ENCODE measurements at places on chromosomes 5 and 9.

- no peak for DNase-seq
These were observed 100.6 kb upstream of the TARS1 start for GRCh38 chr5:33340195-33340594.

DNA sequence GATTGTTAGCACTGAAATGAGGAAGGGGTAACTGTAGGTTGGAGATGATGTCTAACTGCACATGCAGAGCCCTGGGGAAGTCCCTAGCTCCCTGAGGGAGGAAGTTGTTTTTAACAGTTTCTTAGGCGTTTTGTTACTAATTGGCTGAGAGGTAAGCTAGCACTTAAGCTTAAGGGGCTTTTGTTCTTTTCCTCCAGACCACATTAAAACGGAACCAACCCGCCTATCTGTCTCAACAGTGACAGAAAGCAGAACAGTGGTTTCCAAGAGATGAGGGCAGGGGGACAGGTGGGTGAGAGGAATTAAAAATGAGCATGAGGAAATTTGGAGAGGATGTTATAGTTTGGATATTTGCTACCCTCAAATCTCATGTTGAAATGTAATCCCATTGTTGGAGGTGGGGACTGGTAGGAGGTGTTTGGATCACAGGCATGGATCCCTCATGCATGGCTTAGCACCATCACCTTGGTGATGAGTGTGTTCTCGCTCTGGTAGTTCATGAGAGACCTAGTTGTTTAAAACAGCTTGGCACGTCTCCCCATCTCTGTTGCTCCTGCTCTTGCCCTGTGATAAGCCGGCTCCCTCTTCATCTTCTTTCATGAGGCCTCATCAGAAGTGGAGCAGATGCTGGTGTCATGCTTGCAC lies 38.9 kb downstream of the LYRM7 start:
- no peak for DNase-seq

DNA sequence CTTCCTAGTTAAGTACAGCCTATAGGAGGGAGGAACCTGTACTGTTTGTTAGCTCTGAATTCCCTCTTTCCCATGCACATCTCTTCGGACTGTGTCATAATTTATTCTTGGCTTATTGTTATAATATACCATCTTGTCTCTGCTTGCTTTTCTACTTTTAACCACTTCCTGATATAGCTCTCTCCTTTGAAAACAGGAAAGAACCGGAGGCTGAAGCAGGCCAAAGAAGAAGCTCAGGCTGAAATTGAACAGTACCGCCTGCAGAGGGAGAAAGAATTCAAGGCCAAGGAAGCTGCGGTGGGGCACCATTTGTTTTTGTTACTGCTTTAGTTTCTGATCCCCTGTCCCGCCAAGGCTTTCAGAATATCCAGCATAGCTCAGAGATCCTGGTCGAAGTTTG lies 4.8 kb downstream of the ATP6V1G1 start:
- no peak for DNase-seq

GRCh38 chr9:106757514-106757913 lies 105.5 kb upstream of the ZNF462 start:
- DNase-seq: no peak

- DNase-seq: no peak
These were observed 19.0 kb downstream of the NACC2 start for GRCh38 chr9:136075881-136076678.

DNA sequence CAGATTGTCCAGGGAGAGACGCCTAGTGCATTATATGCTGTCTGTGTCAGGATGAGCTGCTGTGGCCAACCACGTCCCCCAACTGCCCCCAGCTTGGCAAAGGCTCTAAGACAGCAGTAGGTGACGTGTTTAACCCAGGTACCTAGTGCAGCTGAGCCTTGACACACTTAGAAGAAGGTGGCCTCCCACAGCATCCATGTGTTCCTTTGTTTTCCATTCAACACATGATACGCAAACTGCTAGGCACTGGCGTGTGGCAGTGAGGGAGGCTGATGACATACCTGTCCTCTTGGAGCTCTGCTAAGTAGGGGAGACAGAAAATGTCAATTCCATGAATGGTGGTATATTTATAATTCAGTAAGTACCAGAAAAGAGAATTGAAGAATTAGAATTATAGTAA lies 291.7 kb downstream of the NR3C1 start:
- no peak for DNase-seq

GRCh38 chr9:125425901-125426515 lies 164.4 kb downstream of the GAPVD1 start:
- no peak for DNase-seq

GRCh38 chr5:103512500-103512899 lies 50.1 kb downstream of the NUDT12 start:
- DNase-seq: no peak

DNA sequence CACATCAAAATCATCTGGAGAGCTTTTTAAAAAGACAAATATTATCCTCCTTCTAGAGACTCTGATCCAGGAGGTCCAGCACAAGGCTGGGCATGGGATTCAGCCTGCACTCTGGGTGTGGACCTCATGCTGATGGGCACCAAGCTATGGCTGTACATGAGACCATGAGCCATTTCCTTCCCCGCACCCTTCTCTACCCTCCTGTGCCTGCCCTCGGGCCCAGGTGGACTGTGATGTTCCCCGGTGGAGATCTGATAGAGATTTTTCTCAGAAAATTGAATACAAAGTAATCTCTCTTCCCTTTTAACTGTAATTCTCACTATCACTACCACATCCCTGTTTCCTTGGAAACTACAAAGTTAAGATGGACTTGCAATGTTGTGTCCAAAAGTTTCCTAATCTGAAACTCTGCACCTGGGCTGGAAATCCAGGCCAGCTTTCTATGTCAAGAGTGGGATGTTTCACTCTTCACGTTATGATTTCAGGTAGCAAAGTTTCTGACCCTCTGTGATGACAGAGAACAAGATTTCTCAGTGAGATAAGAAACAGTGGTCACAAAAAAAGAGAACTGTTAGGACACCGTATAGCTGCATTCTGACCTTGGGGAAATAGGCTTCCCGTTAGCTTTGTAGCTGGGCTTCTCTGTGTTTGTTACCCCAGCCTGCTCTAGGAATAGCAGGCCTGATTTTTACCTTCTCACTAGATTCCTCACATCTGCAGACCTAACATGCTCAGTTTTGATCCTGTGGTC lies 11.5 kb downstream of the SFXN1 start:
- DNase-seq: no peak

DNA sequence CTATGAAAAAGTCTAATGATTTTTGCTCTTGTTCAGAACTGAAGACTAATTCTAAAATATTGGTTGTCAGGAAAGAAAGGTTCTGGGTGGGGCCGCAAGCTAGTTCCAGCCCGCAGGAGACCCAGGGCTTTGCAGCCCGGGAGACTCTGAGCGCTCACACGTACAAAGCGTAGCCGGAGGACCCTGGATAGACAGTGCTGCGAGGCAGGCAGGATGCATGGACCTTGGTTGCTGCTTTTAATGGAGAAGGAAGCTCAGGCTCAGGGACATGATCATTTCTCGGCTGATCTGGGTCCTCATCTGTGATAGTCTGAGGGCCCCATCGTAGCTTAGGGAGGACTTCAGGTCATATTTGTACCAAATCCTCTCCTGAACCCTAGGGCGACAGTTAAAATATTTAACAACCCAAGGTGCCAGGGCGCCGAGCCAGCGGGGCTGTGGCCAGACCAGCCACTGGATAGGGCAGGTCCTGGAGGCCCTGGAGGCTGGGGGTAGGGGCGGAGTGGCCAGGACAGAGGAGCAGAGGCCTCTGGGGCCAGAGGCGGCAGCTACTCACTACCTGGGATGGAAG lies 70.1 kb upstream of the UNC5A start:
- no peak for DNase-seq

DNA sequence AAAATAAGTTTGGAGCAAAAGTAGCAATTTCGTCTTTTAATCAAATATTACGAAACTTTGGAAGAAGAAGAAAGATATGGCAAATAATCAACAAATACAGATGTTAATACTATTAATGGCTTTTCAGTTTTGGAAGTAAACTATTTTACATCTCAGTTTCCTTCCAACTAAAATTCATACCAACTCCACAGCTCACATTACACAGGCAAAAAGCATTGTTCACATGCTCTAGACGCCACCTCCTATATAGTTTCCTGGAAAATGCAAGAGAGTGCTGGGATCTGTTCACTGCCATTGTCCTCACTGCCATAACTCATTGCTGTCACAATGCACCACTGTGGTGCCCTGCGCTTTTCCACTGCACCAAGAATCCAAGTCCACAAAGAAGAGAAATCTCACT lies 149.0 kb upstream of the FTMT start:
- DNase-seq: no peak

GRCh38 chr5:36392818-36393217 lies 91.1 kb upstream of the RANBP3L start:
- no peak for DNase-seq

DNA sequence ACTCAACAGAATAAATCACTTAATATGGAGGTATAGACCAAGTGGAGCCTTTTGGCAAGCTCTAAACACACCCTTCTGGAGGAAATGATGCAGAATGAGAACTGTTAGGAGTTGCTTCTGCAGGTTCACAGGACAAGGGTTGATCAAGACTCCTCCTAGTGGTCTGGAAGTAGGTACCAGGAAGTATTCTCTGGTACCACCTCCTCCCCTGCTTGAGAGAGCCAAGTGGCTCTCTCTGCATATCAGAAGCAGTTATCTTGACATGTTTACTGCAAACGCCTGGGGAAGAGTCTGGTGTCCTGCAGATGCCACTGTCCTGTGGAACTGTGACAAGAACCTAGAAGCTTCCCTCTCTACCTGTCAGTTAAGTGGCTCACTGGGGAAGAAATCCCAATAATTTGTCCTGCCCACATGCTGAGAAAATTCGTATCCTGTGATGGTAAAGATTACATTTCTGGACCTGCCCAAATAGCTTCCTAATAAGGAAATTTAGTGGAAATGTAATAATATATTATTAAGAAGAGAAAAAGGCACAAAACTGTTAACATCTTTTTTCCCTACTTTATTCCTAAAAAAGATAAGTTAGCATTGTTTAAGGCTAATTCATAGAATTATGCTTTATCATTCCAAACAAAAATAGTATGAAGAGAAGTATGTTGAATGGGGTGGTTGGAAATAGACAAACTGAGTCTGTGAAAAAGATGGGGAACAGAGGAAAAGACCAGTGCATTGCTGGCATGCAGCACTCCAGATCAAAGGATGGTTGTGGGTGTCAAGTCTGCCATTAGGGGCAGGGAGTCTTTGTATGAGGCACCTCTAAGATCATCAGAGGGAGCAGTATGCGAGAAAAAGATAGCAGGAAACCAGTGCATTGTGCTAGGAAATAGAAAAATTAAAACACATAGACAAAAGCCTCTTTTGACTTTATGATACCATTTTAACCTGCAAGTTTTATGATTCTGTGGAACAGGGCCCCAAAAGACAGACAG lies 118.8 kb downstream of the CDC42SE2 start:
- DNase-seq: no peak

GRCh38 chr5:159749146-159749545 lies 167.1 kb upstream of the ADRA1B start:
- no peak for DNase-seq

DNA sequence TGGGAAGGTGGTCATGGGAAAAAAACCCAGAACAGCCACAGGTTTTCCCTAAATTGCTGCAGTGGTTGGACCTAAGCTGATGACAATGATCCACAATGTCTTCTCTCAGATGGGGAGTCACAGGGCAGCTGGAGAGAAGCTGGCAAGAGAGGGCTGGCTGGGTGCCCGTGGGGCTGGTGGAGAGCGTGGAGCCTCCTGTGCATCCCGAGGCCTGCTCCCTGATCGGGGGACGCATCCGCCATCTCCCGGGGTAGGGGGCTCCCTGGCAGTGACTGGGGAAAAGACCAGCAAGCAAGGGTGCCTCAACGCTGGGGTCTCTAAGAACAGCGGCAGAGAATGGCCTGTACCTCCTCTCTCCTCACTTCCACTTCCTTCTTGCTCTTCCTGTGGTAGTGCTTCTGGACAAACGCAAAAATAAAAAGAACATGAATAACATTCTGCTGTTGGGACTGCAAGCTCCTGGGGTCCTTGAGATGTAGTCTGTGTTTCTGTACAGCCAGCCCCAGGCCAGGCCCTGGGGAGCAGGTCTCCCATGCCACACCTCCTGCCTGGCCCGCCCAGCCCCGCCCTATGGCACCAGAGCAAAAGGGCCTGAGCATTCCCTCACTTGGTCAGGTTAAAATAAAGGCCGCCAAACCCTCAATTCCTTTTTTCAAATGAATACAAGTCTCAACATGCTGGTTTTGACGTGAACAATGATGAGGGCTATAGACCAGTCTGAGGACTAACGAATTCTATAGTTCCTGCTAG lies 7.0 kb upstream of the MRNIP start:
- no peak for DNase-seq

- no peak for DNase-seq
These were observed 80.0 kb downstream of the NREP start for GRCh38 chr5:111676926-111677415.

GRCh38 chr5:15233566-15233965 lies 266.4 kb upstream of the FBXL7 start:
- no peak for DNase-seq

GRCh38 chr5:180040287-180041214 lies 31.0 kb downstream of the RNF130 start:
- no peak for DNase-seq

- no peak for DNase-seq
These were observed 39.1 kb upstream of the RASGRF2 start for GRCh38 chr5:80921026-80921425.

- no peak for DNase-seq
These were observed 10.6 kb downstream of the C1QTNF2 start for GRCh38 chr5:160359816-160360215.

DNA sequence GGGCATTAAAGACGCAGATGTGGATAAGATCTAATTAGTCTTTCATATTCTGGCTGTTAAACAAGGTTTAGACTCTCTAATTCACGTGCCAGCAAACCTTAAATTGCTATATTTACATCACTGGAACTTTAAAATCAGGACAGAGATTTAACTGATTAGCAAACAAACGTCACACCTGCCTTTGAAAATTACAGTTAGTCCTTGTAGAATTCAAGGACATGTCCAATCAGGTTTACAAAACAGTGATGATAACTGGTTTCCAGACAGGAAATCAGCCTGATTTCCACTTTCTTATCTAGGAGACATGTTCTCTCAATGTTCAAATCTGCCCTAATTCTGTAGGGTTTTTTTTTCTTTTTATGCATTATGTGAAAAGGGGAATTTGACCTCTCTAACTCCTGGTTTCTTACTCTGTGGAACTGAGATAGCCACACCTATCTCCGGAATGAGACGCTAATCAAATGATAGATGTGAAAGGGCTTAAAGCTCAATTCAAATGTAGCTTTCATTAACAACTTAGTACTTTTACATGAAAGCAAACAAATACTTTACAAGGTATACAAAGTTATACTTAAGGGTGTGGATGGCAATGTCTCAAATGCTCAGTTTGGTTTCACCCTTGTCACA lies 26.5 kb downstream of the SPINK5 start:
- DNase-seq: no peak

- peak; percentile 100 for DNase-seq
These were observed 549 bp upstream of the CARD19 start for GRCh38 chr9:93095205-93096130.

DNA sequence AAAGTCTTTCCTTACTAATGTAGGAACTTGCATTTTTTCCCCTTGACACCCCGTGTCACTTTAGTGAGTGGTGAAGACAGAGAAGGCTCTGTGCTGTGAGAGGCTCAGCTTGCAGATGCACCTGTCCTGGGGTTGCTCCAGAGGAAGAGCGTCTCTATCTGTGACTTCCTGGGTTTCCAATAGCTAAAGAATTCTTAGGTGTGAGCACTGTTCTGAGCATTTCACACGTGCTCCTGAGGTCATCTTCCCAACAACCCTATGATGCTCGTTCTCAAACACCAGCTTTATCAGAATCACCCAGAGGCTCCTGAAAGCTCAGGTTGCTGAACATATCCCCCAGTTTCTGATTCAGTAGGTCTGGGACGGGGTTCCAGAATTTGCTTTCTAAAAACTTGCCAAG lies 6.4 kb upstream of the CTSV start:
- DNase-seq: no peak

GRCh38 chr9:93477397-93477796 lies 24.0 kb upstream of the FAM120AOS start:
- DNase-seq: no peak
